Calu3 (cell line): ENCODE measurements at places on chromosomes 7 and 10. TPM values are rescaled to one million over a fixed set of nuclear protein-coding genes. Genes with fewer than 3 reads are reported as not detected.
A peak's percentile ranks its signal among the peaks of the same experiment; 100 is the strongest.

Gene FKBP6
- total RNA-seq = not detected in 2 replicates

DNA sequence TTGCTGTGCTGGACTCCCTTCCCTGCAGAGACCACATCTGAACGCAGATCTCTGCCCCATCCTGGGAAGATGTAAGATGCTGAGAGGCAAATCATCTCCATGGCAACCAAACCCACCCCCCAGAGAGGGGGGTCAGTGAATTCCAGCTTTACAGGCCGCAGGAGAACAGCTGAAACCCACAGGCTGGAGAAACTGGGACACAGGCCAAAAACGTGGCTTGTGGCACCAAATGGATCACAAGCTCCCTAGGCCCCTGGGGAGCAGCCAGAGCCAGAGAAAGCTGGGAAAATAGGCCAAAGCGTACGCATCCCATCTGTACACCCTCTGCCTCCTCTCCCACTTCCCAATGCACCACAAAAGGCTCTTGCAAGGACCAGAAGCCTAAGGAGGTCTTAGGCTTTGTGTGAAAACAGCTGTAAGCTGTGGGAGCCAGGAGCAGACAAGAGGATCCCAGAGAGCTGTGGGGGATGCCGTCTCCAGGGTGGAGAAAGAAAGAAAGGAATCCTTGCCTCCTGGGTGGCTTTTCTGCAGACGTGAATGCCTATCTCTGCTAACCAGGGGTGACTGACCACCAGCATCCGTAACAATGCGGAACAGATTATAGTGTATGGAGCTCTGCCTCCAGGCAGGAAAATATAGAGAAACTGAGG is 59.5 kb downstream of the TMEM130 start:
- H3K36me3 ChIP-seq = no peaks in the 10 kb centered on the region
- no peaks in the 10 kb centered on the region for H3K4me1 ChIP-seq
- H3K27me3 ChIP-seq = peaks cover 18% of the 10 kb centered on the region
- H3K27ac ChIP-seq = no peak overlapping the region

DNA sequence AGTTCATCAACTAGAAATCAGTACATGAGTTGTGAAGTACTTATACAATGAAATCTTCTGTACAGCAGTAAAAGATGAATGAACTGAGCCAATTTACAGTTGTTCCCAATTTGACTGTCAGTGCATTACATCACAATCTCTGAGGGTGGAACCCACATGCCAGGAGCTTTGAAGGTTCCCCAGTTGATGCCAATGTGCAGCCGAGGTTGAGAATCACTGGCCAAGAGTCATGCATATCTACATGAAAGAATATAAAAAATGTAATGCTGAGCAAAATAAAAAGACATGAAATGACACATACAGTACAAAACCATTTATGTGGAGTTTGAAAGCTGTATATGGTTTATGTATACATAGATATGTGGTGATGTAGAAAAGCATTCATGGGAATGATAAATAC is 22.1 kb upstream of the CCNJ start:
- DNase-seq = no peak
- H3K36me3 ChIP-seq = no peaks in the 10 kb centered on the region
- H3K27ac ChIP-seq = no peak overlapping the region
- H3K27me3 ChIP-seq = no peaks in the 10 kb centered on the region

DNA sequence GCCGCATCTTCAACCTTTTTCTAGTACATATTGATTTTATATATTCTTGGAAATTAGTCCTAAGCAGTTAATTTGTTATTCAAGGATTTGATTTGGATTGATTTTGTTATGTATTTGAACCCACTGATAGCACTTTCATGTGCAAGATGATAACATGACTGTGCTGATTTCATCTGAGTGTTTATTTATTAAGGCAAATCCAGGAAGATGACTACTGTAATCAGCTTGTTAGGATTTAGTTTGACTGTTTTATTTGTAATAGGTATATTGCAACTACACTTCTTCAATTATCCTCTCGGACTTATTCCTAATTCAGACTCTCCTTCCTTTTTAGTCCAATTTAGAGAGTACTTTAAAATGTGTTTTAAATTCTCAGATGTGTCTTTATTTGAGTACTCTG is 75.1 kb upstream of the PRKG1 start:
- no peak overlapping the region for H3K4me3 ChIP-seq
- peaks cover under 1% of the 10 kb centered on the region for H3K4me1 ChIP-seq
- no peaks in the 10 kb centered on the region for H3K36me3 ChIP-seq
- no peaks in the 10 kb centered on the region for H3K27me3 ChIP-seq

Gene ZNF365
- 4.0 and 4.3 TPM in 2 replicates for total RNA-seq

DNA sequence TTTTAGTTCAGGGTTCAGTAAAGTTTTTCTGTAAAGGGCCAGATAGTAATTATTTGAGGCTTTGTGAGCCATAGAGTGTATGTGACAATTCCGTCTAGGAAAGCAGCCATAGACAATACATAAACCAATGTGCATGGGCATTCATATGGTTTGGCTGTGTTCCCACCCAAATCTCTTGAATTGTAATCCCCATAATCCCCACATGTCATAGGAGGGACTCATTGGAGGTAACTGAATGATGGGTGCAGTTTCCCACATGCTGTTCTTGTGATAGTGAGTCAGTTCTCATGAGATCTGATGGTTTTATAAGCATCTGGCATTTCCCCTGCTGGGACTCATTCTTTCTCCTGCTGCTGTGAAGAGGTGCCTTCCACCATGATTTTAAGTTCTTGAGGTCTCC is 29.9 kb downstream of the SEC61G start:
- H3K4me1 ChIP-seq = no peaks in the 10 kb centered on the region
- H3K27me3 ChIP-seq = peaks cover 43% of the 10 kb centered on the region

GRCh38 chr7:27176962-27177794 is 3.1 kb upstream of the HOXA10 start:
- H3K4me1 ChIP-seq = peaks cover 16% of the 10 kb centered on the region
- DNase-seq = no peak
- H3K27ac ChIP-seq = no peak overlapping the region
- no peaks in the 10 kb centered on the region for H3K27me3 ChIP-seq

DNA sequence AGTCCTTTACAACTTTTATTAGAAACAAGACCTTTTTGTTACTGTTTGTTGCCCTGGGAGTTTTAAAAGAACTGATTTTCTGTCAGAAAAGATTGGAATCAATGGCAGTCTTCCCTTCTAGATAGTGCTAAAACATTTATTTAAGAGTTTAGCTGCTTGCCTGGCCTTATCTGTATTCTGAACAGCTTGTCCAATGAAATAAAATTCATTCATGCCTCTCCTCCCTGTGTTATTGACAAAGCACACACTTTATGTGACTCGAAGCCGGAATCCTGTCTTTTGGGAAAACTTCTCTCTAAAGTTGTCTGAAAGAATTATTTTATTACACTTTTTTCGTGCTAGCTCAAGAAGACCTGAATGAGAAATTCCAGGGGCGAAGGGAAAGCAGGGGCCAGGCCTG is 992.5 kb downstream of the TYW1 start:
- no peaks in the 10 kb centered on the region for H3K4me1 ChIP-seq
- H3K4me3 ChIP-seq = no peak overlapping the region

Gene MYOF
- 468 and 474 TPM in 2 replicates for total RNA-seq

DNA sequence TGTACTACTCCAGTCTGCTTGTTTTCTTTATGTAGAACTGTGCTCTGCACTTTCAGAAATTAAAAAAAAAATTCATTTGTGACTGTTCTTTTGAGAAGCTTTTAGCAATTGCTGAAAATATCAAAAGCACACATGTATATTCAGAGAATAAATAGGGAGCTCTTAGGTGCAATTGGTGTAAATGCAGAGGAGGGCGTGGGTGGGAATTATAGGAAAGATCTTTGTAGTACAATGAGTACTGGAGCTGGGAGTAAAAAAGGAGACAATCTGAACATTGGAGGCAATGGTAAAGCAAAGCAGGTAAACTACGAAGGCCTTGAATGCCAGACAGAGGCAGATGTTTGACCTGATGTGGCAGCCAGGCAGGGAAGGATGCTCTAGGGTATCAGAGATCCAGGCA is 267.5 kb downstream of the SORCS3 start:
- H3K4me1 ChIP-seq = no peaks in the 10 kb centered on the region
- no peak for DNase-seq
- no peak overlapping the region for H3K4me3 ChIP-seq
- peaks cover 63% of the 10 kb centered on the region for H3K27me3 ChIP-seq
- H3K36me3 ChIP-seq = no peaks in the 10 kb centered on the region
- no peak overlapping the region for H3K27ac ChIP-seq

GRCh38 chr7:144622745-144623144 is 213.1 kb downstream of the TPK1 start:
- H3K36me3 ChIP-seq = no peaks in the 10 kb centered on the region
- no peaks in the 10 kb centered on the region for H3K27me3 ChIP-seq
- no peak overlapping the region for H3K4me3 ChIP-seq
- no peaks in the 10 kb centered on the region for H3K4me1 ChIP-seq
- H3K27ac ChIP-seq = no peak overlapping the region
- DNase-seq = no peak

- no peaks in the 10 kb centered on the region for H3K36me3 ChIP-seq
- DNase-seq = no peak
- H3K4me3 ChIP-seq = no peak overlapping the region
- no peak overlapping the region for H3K27ac ChIP-seq
Observed at GRCh38 chr10:86827639-86828038, 71.2 kb downstream of the BMPR1A start.

- DNase-seq = no peak
- H3K27me3 ChIP-seq = peaks cover 63% of the 10 kb centered on the region
- no peaks in the 10 kb centered on the region for H3K4me1 ChIP-seq
- no peak overlapping the region for H3K4me3 ChIP-seq
- H3K36me3 ChIP-seq = no peaks in the 10 kb centered on the region
Observed at GRCh38 chr10:78920011-78920410, 148.8 kb upstream of the ZMIZ1 start.

DNA sequence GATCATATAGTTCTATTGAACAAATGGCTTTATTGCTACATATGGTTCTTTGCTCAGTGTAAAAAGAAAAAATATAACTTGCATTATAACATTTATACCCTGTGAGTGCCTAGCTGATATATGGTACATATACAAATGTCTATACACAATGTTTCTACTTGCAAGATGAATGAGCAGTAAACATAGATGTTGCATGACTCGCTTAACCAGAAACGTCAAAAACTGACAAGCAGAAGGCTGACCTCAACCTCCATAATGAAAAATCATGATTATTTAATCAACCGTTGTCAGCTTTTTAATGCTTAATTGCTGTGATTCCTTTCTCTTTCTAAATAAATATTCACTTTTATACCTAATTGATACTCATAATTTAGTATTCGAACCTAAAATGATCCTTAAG is 183.3 kb downstream of the PTN start:
- no peak overlapping the region for H3K4me3 ChIP-seq
- H3K36me3 ChIP-seq = no peaks in the 10 kb centered on the region
- DNase-seq = no peak
- no peaks in the 10 kb centered on the region for H3K27me3 ChIP-seq

GRCh38 chr10:74624501-74624900 is 201.9 kb upstream of the KAT6B start:
- no peaks in the 10 kb centered on the region for H3K36me3 ChIP-seq
- H3K4me1 ChIP-seq = no peaks in the 10 kb centered on the region
- H3K4me3 ChIP-seq = no peak overlapping the region
- no peak for DNase-seq
- H3K27me3 ChIP-seq = no peaks in the 10 kb centered on the region
- H3K27ac ChIP-seq = no peak overlapping the region

DNA sequence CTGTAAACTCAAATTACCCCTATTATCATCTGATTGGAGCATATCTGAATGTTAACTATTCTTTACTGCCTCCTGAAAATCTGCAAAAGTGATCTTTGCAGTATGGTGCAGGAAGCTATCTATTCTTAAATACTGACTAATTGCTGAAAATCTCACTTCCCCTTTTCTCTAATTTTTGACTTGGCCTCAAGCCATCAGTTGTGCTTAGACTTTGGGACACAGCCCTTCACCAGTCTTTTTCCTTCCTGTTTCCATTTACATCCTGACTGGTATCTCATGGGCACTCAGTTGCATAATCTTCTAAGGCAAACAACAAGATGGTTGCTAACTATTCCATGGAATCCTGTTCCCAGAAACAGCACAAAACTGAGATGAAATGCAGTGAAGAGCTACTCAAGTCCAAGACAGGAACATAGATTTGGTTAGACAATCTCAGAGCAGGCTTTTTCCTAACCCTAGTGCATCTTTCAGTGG is 228.5 kb downstream of the SORCS1 start:
- H3K36me3 ChIP-seq = no peaks in the 10 kb centered on the region
- no peaks in the 10 kb centered on the region for H3K4me1 ChIP-seq
- no peak overlapping the region for H3K4me3 ChIP-seq

Gene TRPV5
- total RNA-seq = not detected in 2 replicates

DNA sequence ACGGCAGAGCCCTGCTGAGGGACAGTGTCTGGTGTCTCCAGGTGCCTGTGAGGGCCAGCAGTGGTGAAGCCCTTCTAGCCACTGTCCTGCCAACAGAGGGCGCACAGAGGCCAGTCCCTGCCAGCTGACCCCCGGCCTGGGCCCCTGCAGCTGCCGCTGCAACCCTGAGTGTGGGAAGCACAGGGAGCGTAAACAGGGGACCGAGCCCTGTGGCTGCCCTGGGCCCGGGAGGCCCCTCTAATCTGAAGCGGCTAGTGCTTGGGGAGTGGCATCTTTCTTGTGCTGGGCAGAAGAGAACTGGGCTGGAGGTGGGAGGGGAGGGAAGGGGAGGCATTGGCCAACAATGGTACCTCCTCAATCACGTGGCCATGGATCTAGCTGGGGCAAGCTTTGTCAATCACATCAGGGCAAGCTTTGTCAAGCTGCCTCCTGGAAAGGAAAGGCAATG is 34.6 kb downstream of the TRIM8 start:
- DNase-seq = peak; percentile 62
- H3K27ac ChIP-seq = no peak overlapping the region
- no peaks in the 10 kb centered on the region for H3K36me3 ChIP-seq
- H3K4me1 ChIP-seq = peaks cover 4% of the 10 kb centered on the region

Gene AKR1C1
- total RNA-seq = 10.2 and 17.3 TPM in 2 replicates

- peak; percentile 40 for DNase-seq
- peak overlapping the region; percentile 64 for H3K27ac ChIP-seq
- peaks cover 9% of the 10 kb centered on the region for H3K4me1 ChIP-seq
- H3K36me3 ChIP-seq = peaks cover 6% of the 10 kb centered on the region
- H3K4me3 ChIP-seq = no peak overlapping the region
Observed at GRCh38 chr10:94902570-94902969, 35.9 kb upstream of the CYP2C9 start.

GRCh38 chr10:29994811-29995210 is 64.6 kb downstream of the JCAD start:
- H3K36me3 ChIP-seq = no peaks in the 10 kb centered on the region
- H3K27me3 ChIP-seq = no peaks in the 10 kb centered on the region
- no peak for DNase-seq
- H3K4me1 ChIP-seq = peaks cover 26% of the 10 kb centered on the region
- no peak overlapping the region for H3K4me3 ChIP-seq

Gene SEMA3E
- 21.8 and 24.4 TPM in 2 replicates for total RNA-seq

Gene PSMC2
- total RNA-seq = 105 and 114 TPM in 2 replicates

GRCh38 chr7:44618753-44619152 is 12.3 kb downstream of the OGDH start:
- peak overlapping the region; percentile 80 for H3K27ac ChIP-seq
- H3K4me1 ChIP-seq = peaks cover 81% of the 10 kb centered on the region
- peak overlapping the region; percentile 44 for H3K4me3 ChIP-seq
- peak; percentile 84 for DNase-seq
- peaks cover 13% of the 10 kb centered on the region for H3K36me3 ChIP-seq
- no peaks in the 10 kb centered on the region for H3K27me3 ChIP-seq

- H3K4me3 ChIP-seq = no peak overlapping the region
- no peaks in the 10 kb centered on the region for H3K4me1 ChIP-seq
- peaks cover under 1% of the 10 kb centered on the region for H3K36me3 ChIP-seq
- no peak for DNase-seq
- H3K27ac ChIP-seq = no peak overlapping the region
Observed at GRCh38 chr7:130228840-130229502, 21.3 kb downstream of the SSMEM1 start.

GRCh38 chr10:89952325-89952724 is 250.9 kb downstream of the KIF20B start:
- no peaks in the 10 kb centered on the region for H3K36me3 ChIP-seq
- no peak for DNase-seq
- H3K4me1 ChIP-seq = no peaks in the 10 kb centered on the region

Gene SLK
- total RNA-seq = 25.6 and 31.2 TPM in 2 replicates

Gene WEE2
- not detected in 2 replicates for total RNA-seq
